ENCODE measurements at places on chromosomes 4 and X.
A peak's percentile ranks its signal among the peaks of the same experiment; 100 is the strongest.

- no peak for DNase-seq
Measured at GRCh38 chrX:24242649-24243175, 71.2 kb downstream of the SUPT20HL2 start.

DNA sequence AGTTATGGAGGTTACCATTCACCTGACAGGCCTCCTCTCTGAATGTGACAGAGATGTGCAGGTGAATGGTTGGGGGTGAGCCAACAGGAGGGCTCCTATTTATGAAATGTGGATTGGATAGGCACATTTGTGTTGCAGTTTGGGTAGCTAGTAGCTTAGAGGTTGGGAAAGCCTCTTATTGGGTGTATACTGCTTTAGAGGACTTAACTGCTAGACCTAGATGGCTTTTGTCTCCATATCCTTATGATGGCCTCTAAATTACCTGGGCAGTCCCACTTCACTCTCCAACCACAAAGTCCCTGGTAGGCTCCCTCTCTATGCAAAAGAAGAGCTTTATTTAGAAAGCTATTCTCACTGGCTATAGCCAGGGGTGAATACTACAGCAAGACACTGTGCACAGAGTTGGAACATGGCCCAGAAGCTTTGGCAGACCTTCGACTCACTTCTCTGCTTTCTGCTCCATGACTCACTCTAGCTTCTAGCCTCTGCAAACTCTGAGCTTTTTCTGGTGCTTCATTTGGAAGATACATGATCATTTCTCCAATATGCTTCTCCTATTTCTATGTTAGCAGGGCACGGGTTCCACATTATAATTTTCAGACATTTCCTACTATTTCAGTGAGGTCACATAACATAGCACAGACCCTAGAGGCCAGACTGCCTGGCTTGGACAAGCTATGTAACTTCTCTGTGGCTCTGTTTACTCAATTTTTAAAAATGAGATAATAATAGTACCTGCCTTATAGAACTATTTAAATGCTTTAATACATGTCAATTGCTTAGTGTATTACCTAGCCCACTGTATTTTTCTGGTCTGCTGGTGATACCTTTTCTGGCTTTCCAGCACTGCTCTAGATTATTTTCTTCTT is 6.0 kb upstream of the VGLL1 start:
- peak; percentile 45 for DNase-seq

DNA sequence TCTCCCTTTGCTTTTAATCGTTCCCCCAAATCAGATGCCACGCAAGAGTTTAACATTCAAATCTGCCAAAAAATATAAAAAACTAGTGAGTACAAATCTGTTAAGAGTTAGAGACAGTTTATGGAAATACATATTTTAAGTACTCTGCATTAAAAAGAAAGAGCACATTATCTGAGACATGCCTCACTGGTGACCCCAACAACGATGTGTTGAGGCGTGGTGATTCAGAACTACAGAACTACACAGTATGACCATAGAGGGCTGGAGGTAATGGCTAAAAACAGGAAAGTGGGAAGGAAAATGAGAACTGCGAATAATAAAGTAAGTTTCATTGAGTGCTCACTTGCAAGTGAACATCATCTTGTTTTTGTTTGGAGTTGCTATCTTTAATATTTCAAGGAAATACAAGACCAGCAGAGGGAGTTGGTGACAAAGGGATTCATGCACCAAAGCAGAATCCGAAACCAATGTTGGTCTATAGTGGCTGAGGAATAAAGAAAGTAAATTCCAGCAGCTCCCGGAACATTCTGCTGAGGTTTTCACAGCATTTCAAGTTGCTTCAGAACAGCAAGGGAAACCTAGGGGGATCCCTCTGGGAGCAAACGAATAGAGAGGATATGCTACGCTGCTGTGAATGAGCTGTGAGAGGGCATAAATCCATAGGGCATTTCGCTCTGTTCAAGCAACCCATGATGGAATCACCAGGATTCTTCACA is 92.2 kb downstream of the DCHS2 start:
- DNase-seq = peak; percentile 18

DNA sequence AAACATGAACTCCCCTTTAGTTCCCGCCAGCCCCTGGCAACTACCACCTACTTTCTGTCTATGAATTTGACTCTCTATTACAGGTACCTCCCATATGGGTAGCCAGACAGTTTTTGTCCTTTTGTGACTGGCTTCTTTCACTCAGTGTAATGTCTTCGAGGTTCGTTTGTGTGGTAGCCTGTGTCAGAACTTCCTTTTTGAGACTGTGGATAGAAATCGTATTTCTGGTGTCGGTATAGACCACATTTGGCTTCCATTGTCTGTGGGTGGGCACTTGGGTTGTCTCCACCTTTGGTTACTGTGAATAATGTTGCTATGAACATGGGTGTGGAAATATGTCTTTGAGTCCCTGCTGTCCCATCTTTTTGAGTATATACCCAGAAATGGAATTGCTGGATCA is 5.4 kb upstream of the CLDN34 start:
- DNase-seq = no peak

DNA sequence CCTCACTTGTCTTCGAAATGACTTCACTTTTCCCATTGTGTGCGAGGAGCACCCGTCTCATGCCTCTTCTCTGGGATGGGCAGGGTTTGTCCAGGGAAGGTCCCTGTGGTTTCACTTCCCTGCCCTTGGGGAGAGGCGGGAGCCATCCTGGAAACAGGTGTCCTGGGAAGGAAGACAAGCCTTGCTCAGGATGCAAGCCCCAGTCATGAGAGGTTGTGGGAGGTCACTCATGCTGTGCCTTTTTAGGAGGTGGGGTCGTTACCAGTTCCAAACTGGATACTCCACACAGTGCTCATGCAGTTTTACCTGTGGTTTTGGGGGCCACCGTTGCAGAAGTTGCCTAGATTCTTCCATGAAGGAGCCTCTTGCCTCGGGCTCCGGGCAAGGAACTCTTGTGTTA is 3.8 kb downstream of the RGS12 start:
- no peak for DNase-seq

- DNase-seq = no peak
Measured at GRCh38 chrX:38891641-38892413, 90.6 kb downstream of the MID1IP1 start.

- no peak for DNase-seq
Measured at GRCh38 chrX:15607067-15607466, 6.3 kb upstream of the ACE2 start.

DNA sequence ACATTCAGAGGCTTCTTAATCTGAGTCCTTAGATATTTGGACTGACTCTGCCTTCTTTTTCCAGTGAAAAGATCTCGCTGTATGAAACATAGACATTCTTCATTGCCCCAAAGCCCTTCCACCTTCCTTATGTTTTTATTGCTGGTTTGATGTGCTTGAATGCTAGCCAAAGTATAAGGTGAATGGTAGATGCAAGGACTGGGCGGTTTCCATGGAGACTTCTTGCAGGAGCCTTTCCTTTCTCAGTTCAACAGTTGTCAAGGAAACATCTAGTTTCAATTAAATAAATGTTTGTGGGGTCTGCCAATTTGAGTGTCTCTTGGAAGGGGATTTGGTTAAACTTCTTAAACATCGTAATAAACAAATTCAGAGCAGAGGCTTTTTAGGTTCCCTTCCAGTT is 46.0 kb downstream of the REPS2 start:
- DNase-seq = no peak

- DNase-seq = peak; percentile 76
Measured at GRCh38 chr4:17027495-17027894, 129.1 kb upstream of the LDB2 start.

- no peak for DNase-seq
Measured at GRCh38 chrX:12986886-12987285, 12.0 kb downstream of the TMSB4X start.

- no peak for DNase-seq
Measured at GRCh38 chrX:22025751-22026150, 6.4 kb upstream of the PHEX start.

DNA sequence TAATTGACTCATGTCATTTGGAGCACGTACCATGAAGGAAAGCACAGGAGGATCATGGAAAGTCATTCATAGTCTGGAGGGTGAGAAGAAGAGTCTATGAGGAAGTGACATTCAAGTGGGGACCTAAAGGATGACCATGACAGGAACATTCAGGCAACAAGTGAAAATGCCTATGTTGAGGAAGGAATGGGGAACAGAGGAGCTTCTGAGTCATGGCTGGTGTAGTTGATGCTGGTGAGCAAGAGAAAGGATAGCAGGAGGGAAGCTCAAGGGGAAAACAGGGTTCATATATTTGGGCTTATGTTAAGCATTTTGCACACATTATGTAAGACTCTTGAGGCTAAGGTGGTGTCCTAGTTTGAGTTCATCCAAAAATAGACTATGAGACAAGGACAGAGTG is 318.6 kb downstream of the HNRNPD start:
- DNase-seq = no peak

- DNase-seq = no peak
Measured at GRCh38 chrX:24148535-24149350, 786 bp upstream of the ZFX start.

GRCh38 chrX:133373386-133374079 is 41.8 kb downstream of the GPC4 start:
- DNase-seq = no peak

GRCh38 chr4:119000400-119000799 is 111.7 kb downstream of the SYNPO2 start:
- no peak for DNase-seq

DNA sequence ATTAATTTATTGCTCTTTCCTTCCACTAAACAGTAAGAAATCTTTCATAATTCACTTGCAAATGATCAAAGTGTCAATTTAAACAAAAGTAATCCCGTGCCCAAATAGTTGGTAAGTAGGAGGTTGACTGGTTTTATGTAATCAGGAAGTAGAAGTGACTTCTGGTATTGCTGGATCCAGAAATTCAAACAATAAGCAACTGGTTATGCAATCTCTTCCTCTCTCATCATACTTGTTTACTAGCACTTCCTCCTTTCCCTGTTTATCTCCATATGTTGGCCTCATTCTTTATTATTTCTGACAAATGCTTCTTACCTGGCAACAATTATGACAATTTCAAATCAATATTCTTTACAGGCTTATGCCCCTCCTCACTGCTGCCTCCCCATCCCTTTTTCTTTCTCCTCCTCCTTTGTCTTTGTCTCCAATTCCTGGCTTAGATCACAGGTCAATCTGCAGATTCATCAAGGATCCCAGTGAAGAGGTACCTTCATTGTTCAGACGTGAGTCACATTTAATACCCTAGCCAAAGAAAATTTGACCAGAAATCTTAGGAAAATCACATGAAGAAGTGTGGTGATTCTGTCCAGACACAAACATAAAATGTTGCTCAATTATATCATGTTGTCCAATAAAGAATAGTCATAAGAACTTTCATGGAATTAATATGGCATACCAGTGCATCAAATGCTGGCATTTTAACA is 323.2 kb upstream of the PCDH7 start:
- DNase-seq = peak; percentile 1

GRCh38 chr4:118033148-118034052 is 886 bp upstream of the NDST3 start:
- peak; percentile 37 for DNase-seq

DNA sequence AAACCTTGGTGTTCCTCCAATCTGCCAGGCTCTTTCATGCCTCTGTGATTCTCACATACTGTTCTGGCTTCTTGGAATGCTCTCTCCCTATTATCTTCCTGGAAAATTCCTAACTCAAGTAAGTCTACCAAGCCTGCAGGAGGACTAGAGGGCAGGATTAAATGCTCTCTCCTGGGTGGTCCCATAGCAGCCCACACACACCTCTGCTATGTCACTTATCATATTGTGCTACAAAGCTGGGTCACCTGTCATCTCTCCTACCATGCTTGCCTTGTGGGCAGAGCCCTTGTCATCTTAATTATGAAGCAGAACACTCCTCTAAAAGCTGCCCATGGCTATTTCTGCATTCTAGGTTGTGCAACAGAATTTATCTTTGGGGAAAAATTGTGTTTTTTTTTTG is 344.5 kb upstream of the NOCT start:
- no peak for DNase-seq

- DNase-seq = no peak
Measured at GRCh38 chrX:9163214-9163709, 129.3 kb upstream of the FAM9B start.

DNA sequence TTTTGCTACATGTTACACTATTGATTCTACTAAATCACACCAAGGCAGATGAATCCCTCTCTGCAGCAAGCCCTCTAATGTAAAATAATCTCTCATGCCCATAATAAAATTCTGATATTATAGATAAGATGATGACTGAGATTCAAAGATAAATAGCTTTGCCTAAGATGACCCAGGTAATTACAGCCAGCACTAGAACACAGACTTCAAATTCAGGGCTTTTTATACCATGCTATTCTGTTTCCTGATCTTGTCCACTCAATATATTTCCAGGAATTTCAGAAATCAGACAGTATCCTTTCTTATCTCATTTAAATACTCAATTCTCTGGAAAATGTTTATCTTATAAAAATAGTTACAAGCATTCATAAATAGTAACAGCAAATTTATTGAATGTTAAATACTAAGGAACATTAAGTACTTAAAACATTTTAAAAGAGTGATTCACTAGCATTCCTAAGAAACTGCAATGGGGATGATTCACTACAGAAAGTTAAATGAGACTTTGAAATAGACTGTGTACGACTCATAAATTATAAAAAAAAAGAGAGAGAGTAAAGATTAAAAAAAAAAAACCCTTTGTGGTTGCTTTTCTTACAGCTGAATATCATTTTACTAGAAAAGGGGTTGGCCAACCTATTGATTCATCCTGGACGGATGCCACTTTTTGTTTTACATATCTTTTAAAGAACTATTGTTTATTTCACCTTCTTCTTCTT is 45.8 kb upstream of the IL21 start:
- peak; percentile 89 for DNase-seq

- DNase-seq = peak; percentile 31
Measured at GRCh38 chr4:94304365-94304971, 38.2 kb downstream of the HPGDS start.

GRCh38 chr4:41438931-41439297 is 99.0 kb upstream of the LIMCH1 start:
- no peak for DNase-seq

- DNase-seq = no peak
Measured at GRCh38 chr4:178752954-178753525, 1310.8 kb upstream of the AGA start.

- no peak for DNase-seq
Measured at GRCh38 chr4:47631161-47631560, 146.1 kb downstream of the ATP10D start.

- no peak for DNase-seq
Measured at GRCh38 chr4:183936047-183936446, 30.9 kb downstream of the STOX2 start.

GRCh38 chr4:73599182-73599581 is 21.1 kb downstream of the RASSF6 start:
- DNase-seq = peak; percentile 34

DNA sequence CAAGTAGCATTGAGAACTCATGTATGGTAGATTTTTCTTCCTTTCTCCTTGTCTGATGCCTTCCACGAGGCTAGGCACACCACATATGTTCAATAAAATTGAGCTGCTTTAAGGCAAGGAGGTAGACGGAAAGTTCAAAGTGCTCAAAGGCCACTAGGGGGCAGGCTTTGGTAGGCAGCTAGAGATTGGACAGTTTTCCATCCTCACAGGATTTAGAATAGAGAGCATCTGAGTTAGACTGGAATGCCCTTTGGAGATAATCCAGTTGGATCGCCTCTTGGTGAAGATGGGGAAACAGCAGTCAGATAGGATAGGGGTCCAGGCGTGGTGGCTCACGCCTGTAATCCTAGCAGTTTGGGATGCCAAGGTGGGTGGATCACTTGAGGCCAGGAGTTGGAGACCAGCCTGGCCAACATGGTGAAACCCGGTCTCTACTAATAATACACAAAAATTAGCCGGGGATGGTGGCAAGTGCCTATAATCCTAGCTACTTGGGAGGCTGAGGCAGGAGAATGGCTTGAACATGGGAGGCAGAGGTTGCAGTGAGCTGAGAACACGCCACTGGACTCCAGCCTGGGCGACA is 30.4 kb downstream of the ELF4 start:
- DNase-seq = peak; percentile 49

GRCh38 chrX:46759645-46759974 is 692 bp upstream of the SLC9A7 start:
- no peak for DNase-seq

Measured in RWPE1 (cell line).